GM23248 (cell line): ENCODE measurements at places on chromosomes 1 and 21.

GRCh38 chr1:114103992-114104391 is 49.7 kb downstream of the SYT6 start:
- no peak for DNase-seq

- DNase-seq = no peak
These were observed 121.5 kb downstream of the SIM2 start for GRCh38 chr21:36820176-36821031.

- DNase-seq = no peak
These were observed 28.1 kb downstream of the SLC5A9 start for GRCh38 chr1:48250572-48250971.

- DNase-seq = no peak
These were observed 23.9 kb downstream of the PALMD start for GRCh38 chr1:99669821-99670220.

GRCh38 chr1:167409183-167409582 is 109.1 kb downstream of the CD247 start:
- no peak for DNase-seq

DNA sequence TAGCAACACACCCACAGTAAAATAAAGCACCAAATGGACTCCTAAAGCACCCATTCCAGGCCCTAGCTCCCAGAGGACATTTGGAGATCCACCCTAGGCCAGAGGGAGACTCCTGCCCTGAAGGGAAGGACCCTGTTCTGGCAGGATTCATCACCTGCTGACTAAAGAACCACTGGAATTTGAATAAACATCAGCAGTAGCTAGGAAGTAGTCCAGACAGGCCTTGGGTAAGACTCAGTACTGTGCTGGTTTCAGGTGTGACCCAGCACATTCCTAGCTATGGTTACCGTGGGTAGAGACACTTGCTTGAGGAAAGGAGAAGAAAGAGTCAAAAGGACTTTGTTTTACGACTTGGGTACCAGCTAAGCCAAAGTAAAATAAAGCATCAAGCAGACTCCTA is 92.7 kb upstream of the LRRC7 start:
- no peak for DNase-seq

DNA sequence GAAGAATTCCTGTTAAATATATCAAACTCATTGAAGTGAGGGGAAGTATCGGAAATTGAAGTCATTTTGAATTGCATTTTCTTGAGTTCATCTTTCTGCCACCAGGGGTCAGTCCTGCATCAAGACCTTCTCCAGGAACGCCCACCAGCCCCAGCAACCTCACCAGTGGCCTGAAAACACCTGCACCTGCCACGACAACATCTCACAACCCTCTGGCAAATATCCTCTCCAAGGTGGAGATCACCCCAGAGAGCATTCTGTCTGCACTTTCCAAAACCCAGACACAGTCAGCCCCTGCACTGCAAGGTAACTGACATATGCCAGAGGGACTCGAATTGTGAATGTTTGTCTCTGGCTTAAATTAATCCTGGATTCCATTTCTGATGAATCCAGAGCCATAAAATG is 22.8 kb upstream of the TARS2 start:
- DNase-seq = peak; percentile 76

DNA sequence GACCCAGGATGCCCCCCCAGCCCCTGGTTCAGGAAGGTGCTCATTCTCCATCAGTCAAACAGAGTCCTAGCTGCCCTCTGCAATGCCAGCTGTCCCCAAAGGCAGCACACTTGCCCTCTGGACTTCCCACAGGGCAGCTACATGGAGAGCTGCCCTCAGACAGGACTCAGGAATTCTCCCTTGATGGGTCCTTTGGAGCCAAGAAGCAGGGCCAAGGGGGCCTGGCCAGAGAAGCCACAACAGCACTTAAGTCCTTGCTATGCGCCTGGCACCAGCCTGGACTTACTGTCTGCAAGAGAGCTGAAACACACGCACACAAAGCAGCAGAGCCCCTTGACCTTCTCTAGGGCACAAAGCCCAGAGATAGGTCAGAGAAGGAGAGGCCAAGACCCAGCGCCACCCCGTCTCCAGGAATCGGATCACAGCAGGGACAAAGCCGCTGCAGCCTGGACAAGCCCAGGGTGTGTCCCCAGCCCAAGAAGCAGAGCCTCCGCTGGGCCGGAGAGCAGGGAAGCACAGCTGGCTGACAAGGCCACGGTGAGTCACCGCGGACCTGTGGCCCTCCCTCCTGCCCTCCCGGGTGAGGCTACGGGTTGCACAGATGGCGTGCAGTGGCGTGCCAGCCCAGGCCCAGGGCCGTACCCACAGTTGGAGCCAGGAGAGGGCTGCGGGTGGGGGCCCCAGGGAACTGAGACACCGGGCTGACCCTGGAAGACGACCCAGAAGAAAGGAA is 1.7 kb downstream of the WNT9A start:
- DNase-seq = peak; percentile 92

- peak; percentile 16 for DNase-seq
These were observed 207.7 kb upstream of the GJB5 start for GRCh38 chr1:34547046-34547674.

- no peak for DNase-seq
These were observed 26.7 kb upstream of the PCP4 start for GRCh38 chr21:39840373-39841097.

DNA sequence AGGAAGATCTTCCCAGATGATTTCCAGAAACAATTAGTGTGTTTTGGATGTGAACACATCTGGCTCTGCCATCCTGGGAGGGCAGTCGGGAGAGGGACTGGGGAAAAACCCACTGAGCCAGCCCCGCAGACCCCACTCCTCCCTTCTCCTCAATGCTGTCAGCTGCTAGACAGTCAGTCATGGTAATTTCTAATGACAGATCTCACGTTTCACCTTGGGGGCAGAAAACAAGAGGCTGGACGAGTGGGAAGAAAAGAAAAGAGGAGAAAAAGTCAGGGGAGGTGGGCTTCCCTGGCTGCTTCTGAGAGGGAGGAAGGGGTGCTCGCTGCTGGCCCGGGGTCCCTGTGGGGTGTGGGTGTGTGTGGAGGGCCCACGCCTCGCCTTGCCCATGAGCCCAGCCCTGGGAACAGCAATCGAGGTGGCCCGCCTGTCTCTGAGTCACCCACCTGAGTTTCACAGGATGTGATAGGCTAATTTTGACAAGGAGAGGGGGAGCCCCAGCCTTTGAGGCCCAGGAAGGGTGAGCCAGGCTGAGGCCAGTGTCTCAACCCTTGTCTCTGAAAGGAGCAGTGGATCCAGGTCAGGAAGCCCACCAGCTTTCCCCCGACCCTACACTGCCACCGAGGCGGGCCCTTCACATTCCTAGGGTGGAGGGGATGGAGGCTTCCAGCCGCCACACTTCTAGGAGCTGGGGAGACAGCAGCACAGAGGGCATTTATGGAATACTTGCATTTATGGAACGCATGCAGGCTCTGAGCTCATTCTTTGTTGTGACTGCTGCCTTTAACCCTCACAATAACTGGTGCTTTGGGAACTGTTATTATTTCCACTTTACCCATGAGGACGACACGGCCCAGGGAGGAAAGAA is 49.1 kb upstream of the IFNLR1 start:
- peak; percentile 16 for DNase-seq
